HFFc6 (cell line): ENCODE measurements at places on chromosomes 6 and 20. TPM values are rescaled to one million over a fixed set of nuclear protein-coding genes. Genes with fewer than 3 reads are reported as not detected.

Gene SALL4
- total RNA-seq: 0.24 to 0.81 TPM (median 0.57 TPM) in 3 replicates

Gene TGIF2
- total RNA-seq: 5.5 to 12.6 TPM (median 9.5 TPM) in 3 replicates

Gene ASIP
- not detected in 2 replicates for total RNA-seq

Gene VARS2
- 14.8 to 21.1 TPM (median 18.1 TPM) in 3 replicates for total RNA-seq

Gene FAM209A
- not detected in 3 replicates for total RNA-seq
